ENCODE measurements at places on chromosomes 7 and 10. TPM values are rescaled to one million over a fixed set of nuclear protein-coding genes. Genes with fewer than 3 reads are reported as not detected.

Gene KCNH2
- total RNA-seq = not detected

Gene KCNMA1
- 0.82 TPM for total RNA-seq

Gene GIMAP2
- 26.2 TPM for total RNA-seq

Gene DRGX
- not detected for total RNA-seq

All from endothelial cell of umbilical vein (primary cell).